Neuronal stem cell (in vitro differentiated cells): ENCODE measurements at places on chromosomes 12 and 14.

- H3K27me3 ChIP-seq = no peaks in the 10 kb centered on the region
- H3K4me1 ChIP-seq = no peaks in the 10 kb centered on the region
- no peak overlapping the region for H3K27ac ChIP-seq
- H3K36me3 ChIP-seq = peaks cover 15% of the 10 kb centered on the region
Observed at GRCh38 chr12:27583981-27584380, 60.0 kb downstream of the PPFIBP1 start.

- H3K27me3 ChIP-seq = peaks cover 25% of the 10 kb centered on the region
- no peak overlapping the region for H3K4me3 ChIP-seq
- H3K4me1 ChIP-seq = peaks cover 5% of the 10 kb centered on the region
- no peaks in the 10 kb centered on the region for H3K36me3 ChIP-seq
Observed at GRCh38 chr12:54437243-54437642, 18.2 kb upstream of the ITGA5 start.

DNA sequence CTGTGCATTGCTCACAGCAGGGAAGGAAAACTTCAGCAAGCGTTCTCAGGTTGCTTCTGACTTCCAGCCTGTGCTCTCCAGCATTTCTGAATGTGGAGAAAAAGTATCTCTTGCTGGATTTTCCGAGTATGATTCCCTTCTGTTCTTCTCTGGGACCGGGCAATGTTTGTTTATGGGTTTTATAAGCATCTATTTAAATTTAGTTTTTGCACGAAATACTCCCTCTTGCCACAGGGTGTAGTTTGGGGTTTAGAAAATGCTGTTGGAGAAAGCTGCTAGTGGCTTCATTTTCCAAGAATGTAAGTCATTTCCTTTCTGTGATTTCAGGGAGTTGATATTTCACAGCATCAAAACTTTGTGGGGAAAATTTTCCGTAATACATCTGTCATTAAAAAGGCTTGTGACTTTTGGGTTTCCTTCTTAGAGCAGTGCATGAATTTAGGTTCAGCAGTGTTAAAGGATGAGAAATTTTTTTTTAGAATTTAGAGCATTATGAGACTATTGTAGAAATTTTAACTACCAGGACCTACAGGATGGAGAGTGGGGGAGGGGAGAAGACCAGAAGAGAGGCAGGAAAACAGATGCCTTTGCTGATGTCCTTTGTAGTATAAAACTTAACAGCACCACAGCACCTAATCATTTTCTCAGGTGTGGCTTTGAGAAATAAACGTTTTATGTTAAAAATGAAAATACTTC, 1.5 kb downstream of the FRMD6 start:
- H3K4me3 ChIP-seq = peak overlapping the region; percentile 95
- DNase-seq = no peak
- H3K27me3 ChIP-seq = no peaks in the 10 kb centered on the region
- no peak overlapping the region for H3K27ac ChIP-seq
- H3K36me3 ChIP-seq = no peaks in the 10 kb centered on the region
- peaks cover 7% of the 10 kb centered on the region for H3K4me1 ChIP-seq

DNA sequence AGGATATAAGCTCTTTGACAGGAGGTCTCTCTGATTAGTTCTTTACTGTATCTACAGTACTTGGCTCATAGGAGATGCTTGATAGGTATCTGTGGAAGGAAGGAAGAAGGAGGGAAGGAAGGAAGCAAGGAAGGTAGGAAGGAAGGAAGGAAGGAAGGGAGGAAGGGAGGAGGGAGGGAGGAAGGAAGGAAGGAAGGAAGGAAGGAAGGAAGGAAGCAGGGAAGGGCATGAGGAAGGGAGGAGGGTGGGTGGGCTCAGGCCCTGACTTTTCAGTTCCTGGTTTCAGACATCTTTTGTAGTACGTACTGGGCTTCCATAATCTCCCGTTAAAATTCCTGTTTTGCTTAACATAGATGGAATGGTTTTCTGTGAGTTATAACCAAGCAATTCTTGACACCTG, 175.0 kb upstream of the NUDT4 start:
- DNase-seq = no peak
- no peak overlapping the region for H3K4me3 ChIP-seq
- no peak overlapping the region for H3K27ac ChIP-seq
- no peaks in the 10 kb centered on the region for H3K36me3 ChIP-seq
- H3K27me3 ChIP-seq = no peaks in the 10 kb centered on the region
- no peaks in the 10 kb centered on the region for H3K4me1 ChIP-seq

GRCh38 chr12:107484230-107484629, 201.4 kb upstream of the PWP1 start:
- no peaks in the 10 kb centered on the region for H3K27me3 ChIP-seq
- H3K36me3 ChIP-seq = no peaks in the 10 kb centered on the region
- no peak overlapping the region for H3K4me3 ChIP-seq
- no peak overlapping the region for H3K27ac ChIP-seq
- no peak for DNase-seq

DNA sequence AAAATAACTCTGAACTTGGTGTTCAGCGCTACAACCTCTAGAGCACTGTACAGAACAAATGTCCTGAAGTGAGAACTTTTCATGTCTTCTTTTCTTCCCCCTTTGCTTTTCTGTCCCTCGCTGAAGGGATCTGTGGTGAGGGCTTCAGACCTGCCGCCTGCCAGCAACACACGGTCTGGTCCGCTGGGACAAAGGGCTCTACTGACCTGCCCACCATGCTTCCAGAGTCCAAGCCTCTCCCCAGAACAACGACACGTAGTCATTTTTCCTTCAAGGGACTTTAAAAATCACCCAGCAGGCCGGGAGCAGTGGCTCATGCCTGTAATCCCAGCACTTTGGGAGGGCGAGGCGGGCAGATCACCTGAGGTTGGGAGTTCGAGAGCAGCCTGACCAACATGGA, 140.4 kb downstream of the EFCAB11 start:
- no peak overlapping the region for H3K27ac ChIP-seq
- H3K4me3 ChIP-seq = no peak overlapping the region
- no peaks in the 10 kb centered on the region for H3K36me3 ChIP-seq
- no peak for DNase-seq
- H3K4me1 ChIP-seq = peaks cover 3% of the 10 kb centered on the region
- H3K27me3 ChIP-seq = no peaks in the 10 kb centered on the region

GRCh38 chr12:79452906-79453305, 237.9 kb downstream of the PAWR start:
- H3K36me3 ChIP-seq = peaks cover 3% of the 10 kb centered on the region
- DNase-seq = no peak
- no peak overlapping the region for H3K27ac ChIP-seq
- H3K27me3 ChIP-seq = no peaks in the 10 kb centered on the region

DNA sequence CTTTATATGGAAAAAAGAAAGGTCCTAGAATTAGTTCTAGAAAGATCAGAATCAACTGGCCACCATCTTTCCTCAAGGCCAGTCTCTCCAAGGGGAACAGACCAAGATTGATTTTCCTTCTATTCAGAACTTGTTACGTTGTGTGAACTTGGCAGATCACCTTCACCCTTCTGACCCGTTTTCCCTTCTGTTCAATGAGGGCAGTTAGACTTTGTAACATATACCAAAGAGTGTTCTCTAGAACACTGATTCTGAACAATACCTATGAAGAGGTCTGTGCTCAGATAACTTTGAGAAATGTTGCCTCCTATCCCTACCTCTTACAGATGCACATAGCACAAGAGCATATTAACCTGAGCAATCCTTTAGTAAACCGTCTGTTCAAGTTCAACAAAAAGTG, 10.6 kb upstream of the PCK2 start:
- H3K27me3 ChIP-seq = peaks cover 21% of the 10 kb centered on the region
- DNase-seq = no peak
- peaks cover 21% of the 10 kb centered on the region for H3K4me1 ChIP-seq
- H3K27ac ChIP-seq = no peak overlapping the region
- H3K36me3 ChIP-seq = no peaks in the 10 kb centered on the region

DNA sequence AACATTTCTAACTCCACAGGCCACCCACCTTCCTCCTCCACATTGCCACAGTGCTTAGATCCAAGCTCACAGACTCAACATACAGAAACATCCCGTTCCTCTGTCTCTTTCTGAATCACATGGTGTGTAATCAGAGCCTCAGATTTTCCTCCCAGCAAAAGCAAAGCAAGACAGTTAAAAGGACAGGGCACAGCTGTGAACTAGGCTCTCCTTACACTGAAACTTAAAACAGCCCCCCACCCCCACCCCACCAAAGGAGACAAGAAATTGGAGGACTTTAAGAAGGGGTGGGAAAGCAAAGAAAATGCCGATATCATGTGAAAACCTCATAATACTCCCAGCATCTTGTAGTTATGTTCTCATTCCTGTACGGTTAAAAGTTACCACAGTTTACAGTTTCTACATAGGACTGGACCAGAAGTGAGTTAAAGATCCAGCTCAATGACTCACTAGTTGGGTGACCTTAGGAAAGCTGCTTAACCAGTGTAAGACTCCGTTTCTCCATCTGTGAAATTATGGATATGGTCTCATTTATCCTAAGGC, 4.8 kb downstream of the YBX3 start:
- H3K27ac ChIP-seq = no peak overlapping the region
- no peak overlapping the region for H3K4me3 ChIP-seq
- H3K27me3 ChIP-seq = no peaks in the 10 kb centered on the region
- H3K4me1 ChIP-seq = peaks cover 21% of the 10 kb centered on the region

DNA sequence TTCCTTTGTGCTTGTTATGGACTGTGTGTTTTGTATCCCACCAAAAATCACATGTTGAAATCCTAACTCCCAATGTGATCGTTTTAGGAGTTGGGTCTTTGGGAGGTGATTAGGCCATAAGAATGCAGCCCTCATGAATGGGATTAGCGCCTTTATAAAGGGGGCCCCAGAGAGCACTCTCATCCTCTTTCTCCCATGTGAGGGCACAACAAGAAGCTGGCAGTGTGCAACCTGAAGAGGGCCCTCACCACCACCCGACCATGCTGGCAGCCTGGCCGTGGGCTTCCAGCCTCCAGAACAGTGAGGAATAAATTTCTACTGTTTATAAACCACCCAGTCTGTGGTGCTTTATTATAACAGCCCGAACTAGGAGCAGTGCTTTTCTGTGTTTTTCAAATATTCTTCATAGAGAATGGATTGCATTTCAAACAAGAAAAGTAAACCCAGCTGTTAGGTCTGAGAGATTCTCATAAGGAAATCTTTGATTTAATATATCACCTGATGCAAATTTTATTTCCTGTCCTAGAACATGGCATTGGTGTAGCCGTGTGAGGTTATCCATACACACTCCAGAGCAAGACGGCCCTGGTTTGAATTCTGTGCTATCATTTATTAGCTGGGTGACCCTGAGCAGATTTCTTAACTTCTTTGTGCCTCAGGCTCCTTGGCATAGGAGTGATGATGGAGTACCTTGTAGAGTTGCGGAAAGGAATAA, 27.8 kb downstream of the HSPB8 start:
- no peak overlapping the region for H3K4me3 ChIP-seq
- H3K4me1 ChIP-seq = no peaks in the 10 kb centered on the region
- H3K36me3 ChIP-seq = no peaks in the 10 kb centered on the region
- no peak overlapping the region for H3K27ac ChIP-seq
- DNase-seq = peak; percentile 35

DNA sequence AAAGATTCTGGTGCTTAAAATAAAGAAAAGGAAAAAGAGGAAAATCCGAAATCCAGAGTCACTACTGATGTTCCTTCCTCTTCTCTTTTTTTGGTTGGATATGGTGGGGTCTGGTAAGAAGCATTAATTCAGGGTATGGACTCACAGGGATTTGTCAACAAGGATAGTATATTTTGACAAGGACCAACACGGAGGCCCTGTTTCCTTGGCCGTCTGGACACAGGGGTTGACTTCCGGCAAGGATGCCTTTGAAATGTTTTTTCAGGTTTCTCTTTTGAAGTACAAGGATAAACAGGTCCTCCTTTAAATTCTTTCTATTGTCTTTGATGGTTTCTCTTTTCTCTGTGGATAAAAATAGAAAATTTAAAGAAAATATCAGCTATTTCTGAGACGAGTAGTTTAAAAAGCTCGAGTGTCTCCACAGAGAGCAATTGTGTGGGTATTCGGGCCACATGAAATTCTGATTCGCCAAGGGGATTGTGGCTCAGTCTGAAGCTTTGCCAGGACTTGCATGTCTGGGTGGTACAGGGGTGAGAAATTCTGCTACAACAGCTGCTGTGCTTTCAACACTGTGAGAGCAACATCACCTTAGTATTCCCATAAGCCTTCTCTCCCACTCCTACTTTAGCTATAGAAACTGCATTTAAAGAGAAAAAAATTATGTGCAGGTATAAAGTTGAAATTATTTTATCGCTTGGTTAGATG, 88.5 kb upstream of the CSRP2 start:
- no peak for DNase-seq
- no peaks in the 10 kb centered on the region for H3K4me1 ChIP-seq
- H3K4me3 ChIP-seq = no peak overlapping the region
- H3K36me3 ChIP-seq = no peaks in the 10 kb centered on the region

DNA sequence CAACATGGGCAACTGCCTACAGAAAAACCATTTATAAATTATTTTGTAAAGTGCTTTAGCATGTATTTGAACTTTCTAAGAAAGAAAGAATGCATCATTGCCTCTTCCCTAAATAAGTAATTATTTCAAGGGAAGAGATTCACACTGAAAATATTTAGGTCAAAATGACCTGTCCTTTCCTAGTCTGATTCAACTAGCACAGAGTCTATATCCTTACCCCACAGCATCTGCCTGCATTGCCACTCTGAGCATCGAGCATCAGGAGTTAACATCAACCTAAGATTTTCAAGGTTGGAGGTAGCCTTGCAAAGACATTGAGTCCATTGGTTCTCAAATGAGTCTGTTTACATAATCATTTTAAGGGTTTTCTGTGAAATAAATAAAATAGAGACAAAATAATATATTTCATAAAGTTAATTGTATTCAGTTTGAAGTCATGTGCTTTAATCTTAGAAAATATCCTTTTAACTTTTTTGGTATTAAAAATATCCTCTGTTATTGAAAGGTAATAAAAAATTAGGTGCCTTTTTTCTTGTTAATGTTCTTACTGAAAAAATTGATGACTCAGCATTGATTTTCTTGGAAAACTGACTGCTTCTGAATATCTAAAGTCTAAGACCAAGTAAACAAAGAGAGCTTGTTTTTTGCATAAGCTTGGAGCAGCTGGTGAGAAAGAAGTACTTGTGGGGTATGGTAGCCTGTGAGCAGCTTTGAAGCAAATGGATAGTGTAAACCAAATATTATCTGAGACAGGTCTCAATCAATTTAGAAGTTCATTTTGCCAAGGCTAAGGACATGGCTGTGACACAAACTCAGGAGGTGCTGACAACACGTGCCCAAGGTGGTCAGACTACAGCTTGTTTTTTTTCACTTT, 269.0 kb upstream of the CLEC14A start:
- H3K27ac ChIP-seq = no peak overlapping the region
- no peaks in the 10 kb centered on the region for H3K4me1 ChIP-seq
- H3K36me3 ChIP-seq = no peaks in the 10 kb centered on the region

- DNase-seq = no peak
- no peak overlapping the region for H3K27ac ChIP-seq
- H3K4me1 ChIP-seq = peaks cover 12% of the 10 kb centered on the region
Observed at GRCh38 chr12:116204169-116204568, 73.3 kb downstream of the MED13L start.

- no peaks in the 10 kb centered on the region for H3K27me3 ChIP-seq
- H3K4me1 ChIP-seq = no peaks in the 10 kb centered on the region
- no peak for DNase-seq
Observed at GRCh38 chr12:21568115-21568514, 36.5 kb downstream of the GYS2 start.
